ENCODE measurements at places on chromosomes 13 and 19.

- DNase-seq = no peak
Measured at GRCh38 chr13:78029901-78030300, 111.3 kb upstream of the EDNRB start.

DNA sequence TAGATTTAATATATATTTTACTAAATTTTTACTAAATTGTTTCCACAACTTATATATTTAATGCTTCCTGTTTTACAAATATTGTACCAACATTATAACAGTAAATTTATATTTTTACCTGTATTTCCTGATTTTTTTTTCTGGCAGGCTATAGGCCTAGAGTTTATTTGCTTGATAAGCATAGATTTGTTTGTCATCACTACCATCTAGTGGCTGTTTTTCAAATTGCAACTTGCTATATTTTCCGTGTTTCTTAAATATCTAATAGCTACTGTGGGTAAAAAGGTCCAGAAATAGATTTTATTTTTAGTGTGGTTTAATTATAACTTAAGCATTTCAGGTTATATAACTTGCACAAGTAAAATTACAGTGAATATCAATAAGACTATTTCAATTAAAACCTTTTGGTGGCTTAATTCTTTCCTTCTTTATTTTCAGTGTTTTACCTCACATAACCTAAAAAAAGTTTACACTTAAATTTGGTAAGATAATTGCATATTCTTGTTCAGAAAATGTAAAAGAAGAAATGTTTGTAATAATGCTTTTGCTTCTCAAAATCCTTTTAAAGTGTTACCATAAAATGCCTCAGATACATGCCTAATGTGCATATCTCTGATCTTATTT is 60.6 kb downstream of the NDFIP2 start:
- peak; percentile 14 for DNase-seq

- no peak for DNase-seq
Measured at GRCh38 chr13:41763782-41764181, 197.1 kb downstream of the VWA8 start.

- peak; percentile 65 for DNase-seq
Measured at GRCh38 chr13:109784590-109785140, 1.7 kb downstream of the IRS2 start.

DNA sequence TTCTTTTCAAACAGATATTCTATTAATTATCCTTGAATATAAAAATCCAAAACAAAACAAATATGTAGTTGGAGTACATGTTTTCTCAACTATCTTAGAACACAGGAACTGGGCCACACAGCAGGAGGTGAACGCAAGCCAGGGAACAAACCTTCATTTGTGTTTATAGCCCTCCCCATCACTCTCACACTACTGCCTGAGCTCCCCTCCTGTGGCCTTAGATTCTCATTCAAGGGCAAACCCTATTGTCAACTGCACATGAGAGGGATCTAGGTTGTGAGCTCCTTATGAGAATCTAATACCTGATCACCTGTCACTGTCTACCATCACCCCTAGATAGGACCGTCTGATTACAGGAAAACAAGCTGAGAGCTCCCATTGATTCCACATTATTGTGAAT is 427.1 kb upstream of the PRR20A start:
- DNase-seq = no peak

- DNase-seq = no peak
Measured at GRCh38 chr19:11202488-11203193, 5.3 kb upstream of the KANK2 start.

DNA sequence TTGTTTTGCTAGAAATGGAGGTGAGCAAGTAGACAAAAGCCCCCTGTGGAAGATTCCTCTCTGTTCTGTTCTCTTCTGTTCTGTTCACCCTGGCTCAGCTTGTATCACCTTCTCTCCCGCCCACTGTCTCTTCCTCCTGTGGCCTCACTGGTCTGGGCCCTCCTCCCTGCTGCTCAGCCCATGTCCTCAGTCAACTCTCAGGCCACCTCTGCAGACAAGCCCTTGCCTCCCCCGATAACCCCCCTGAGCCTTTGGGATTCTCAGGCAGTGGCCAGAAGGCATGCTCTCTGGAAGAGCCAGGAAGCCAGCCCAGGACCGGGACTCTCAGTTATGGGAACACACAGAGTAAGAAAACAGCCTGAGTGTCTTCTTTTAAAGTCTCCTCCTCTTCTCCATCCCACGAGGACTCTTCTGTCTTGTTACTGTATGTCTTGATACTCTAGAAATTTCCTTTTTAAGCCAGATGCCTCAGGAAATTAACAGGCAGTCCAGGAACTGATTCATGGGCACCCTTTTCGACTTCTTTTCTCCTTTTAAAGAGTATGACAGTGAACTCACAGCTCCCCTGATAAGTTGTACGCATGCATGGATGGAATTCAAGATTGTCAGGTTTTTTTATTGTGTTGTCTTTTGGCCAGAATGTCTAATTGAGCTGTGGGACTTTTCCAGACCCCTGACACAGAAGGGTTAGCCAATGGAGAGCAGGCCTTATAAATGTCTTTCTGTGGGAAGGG is 33.7 kb downstream of the SHISA2 start:
- DNase-seq = no peak

Measured in germinal center (tissue), 1 donor.